Fibroblast of villous mesenchyme (primary cell): ENCODE measurements at places on chromosomes 5 and 9.

- no peak for DNase-seq
Measured at GRCh38 chr5:111863801-111864200, 106.8 kb upstream of the NREP start.

DNA sequence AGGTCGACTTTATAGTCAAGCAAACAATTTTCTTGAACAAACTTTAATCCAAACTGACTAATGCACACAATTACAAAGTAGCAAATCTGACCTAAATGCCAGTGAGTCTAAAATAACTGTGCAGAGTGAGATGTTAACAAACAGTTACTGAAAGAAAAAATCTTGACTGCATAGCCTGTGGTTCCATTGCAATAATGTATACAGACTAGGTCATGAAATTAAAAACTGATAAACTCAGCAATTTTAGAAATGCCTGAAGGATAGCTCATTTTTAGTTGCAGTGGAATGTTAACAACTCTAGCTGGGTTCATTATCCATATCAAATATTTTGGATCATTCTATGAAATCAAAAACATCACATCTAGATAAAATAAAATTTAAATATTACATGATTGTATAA, 73.4 kb upstream of the CDH12 start:
- DNase-seq = no peak

- DNase-seq = no peak
Measured at GRCh38 chr9:77469515-77470231, 178.4 kb downstream of the GNA14 start.

DNA sequence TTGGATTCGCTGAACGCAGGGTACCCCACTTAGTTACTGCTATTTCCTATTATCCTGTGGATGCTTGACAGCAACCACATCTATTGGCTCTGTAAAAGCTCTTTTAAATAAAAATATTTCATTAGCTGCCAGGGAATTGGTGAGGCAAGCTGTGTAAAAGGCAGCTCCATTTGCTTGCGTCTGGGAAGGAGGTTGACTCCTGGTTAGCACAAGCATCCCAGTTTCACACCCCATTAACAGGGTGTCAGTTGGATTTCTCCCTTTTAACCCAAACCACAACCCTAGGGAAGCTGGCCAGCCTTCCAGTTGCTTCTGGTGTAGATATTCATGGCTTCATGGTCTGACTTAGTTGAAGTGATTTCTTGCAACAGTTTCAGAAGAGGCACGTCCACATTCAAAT, 151.0 kb downstream of the GPBP1 start:
- no peak for DNase-seq

GRCh38 chr5:134275822-134276221, 49.9 kb upstream of the PPP2CA start:
- peak; percentile 19 for DNase-seq

- DNase-seq = no peak
Measured at GRCh38 chr5:145178641-145179523, 656.3 kb downstream of the PRELID2 start.

DNA sequence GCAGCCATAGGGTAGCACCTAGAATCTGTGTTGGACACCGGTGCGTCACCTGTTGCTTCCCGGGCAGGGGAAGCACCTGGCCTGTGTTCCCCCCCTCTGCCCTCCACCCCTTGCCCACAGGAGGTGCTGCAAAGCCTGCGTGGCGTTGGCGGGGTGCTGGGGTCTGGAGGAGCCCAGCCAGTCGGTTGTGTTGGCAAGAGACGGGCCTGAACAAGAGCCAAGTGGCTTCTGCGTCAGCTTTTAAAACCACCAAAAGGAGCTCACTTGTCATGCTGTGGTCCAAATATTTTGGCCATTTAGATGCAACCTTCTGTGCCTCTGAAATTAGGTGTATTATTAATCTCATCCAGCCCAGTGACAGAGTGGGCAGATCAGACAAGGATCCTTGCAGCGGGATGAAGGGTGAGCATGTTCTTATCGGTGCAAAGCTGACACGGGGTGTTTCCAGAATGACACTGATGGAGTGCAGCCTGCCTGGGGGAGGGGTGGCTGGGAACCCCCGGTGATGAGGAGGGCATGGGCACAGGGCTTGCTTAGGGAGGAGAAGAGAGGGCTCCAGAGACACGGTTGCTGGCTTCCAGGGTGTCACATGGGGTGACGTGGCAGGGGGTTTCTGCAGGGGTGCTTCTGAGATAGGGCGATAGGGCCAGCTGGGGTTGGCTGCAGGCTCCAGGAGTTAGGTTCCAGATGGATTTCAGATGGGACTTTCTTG, 9.7 kb upstream of the RXRA start:
- no peak for DNase-seq

- DNase-seq = no peak
Measured at GRCh38 chr9:92963831-92964606, 16.7 kb downstream of the FGD3 start.

GRCh38 chr5:179060116-179061008, at the start of gene ZNF354C:
Gene ZNF354C, plus strand, starts transcription at chr5:179060373. Its CDS starts 1,696 bp downstream, at chr5:179062069.
- peak; percentile 91 for DNase-seq

GRCh38 chr5:9209846-9210492, 335.9 kb downstream of the SEMA5A start:
- peak; percentile 35 for DNase-seq

DNA sequence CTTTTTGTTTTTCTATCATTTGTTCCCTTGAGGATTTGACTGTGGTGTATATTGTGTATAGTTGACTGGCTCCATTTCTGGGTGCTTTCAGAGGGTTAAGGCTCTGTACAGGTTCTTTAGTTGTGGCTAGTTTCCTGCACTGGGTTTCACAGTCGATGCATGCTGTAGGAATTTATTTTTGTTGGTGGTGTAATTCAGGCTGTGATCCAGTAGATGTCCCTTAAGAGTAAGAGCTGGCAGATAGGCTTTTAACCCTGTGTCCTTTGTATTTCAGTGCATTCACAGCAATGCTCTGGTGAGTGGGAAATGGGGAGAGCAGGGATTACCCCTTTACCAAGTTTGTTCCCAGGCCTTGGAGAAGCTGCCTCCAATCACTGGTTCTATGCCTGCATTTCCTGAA, 112.9 kb downstream of the SPATA31D1 start:
- DNase-seq = no peak

GRCh38 chr9:120932086-120932823, 5.7 kb upstream of the TRAF1 start:
- DNase-seq = no peak

GRCh38 chr5:142686968-142687367, 1.1 kb upstream of the FGF1 start:
- no peak for DNase-seq

DNA sequence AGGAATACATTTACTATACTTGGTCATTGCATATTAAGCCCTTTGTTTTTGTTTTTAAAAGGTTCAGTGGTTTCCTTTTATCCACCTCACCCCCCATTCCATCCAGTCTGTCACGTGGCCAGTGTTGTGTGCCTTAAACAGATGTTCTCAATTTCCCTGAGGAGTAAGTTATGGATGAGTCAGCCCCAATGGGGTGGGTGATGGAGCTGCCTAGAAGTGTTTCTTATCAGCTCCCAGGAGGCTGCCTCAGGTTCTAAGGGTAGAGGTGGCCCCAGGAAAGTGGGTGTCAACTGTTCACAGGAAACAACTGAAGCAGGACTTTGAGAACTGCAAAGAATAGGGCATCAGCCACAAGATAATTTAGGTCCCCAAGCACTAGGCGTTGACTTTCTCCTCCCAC, 41.1 kb downstream of the ACTBL2 start:
- peak; percentile 97 for DNase-seq

DNA sequence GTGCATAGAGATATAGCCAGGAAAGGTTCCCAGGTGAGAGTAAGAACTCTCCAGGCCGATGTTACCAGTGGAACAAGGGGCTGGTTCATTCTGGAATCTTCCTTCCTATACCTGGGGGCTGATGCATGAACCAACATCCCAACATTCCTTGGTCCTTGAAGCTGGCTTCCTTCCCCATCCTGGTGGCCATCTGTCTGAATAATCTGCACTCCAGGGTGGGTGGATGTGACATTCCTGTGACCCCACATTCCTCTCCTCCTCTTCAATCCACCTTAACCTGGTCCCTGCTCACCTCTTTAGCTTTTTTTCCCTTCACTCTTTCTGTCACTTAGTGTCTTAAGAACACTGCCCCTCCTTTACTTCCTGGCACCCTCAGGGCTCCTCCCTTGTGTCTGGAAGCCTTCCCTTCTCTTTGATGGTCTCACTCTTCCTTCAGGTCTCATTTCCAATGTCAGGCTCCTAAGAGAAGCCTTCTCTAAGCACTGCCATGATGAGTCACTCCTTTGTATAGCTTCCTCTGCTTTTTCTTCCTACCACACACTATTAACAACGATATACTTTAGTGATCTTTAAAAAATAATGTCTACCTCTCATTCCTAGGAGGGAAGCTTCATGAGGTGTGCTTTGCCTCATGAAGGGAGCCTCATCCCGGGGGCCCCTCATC, 80.3 kb downstream of the BOD1 start:
- no peak for DNase-seq

GRCh38 chr9:19057033-19057432, 7.8 kb downstream of the RRAGA start:
- no peak for DNase-seq

GRCh38 chr5:127011961-127012644, 18.3 kb downstream of the MARCHF3 start:
- no peak for DNase-seq

DNA sequence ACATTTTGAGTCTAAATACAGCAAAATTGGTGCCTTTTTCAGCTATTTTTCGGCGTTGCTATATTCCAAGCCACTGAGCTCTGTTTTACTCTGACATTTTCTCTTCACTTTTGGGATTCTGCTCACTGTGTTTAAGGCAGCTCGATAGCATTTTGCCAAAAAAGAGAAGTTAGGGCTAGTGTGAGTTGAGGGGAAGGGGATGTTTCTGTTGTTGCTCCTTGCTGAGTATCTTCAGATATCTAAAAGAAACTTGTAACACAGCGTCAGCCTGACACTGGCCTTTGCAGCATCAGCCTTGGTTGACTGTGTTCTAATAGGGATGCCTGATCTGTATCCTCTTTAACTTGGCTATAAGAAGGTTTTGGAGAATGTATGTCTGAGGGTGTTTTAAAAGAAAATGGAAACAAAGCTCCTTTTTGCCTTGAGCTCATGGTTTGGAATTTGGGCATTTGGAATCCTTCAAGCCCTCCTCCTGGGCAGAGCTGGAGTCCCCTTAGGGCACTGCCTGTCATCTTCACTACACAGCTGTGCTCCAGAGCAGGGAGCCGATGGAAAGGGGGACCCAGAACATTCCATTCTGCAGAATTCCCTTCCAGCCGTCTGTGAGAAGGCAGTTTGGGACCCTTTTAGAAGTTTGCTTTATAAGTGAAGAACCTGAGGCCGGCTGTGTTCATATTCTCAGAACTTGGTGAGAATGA, 63.0 kb downstream of the EXOSC2 start:
- DNase-seq = no peak

GRCh38 chr5:113527746-113528145, 14.3 kb downstream of the YTHDC2 start:
- DNase-seq = no peak

- DNase-seq = no peak
Measured at GRCh38 chr5:69432412-69433206, 17.7 kb downstream of the MARVELD2 start.

DNA sequence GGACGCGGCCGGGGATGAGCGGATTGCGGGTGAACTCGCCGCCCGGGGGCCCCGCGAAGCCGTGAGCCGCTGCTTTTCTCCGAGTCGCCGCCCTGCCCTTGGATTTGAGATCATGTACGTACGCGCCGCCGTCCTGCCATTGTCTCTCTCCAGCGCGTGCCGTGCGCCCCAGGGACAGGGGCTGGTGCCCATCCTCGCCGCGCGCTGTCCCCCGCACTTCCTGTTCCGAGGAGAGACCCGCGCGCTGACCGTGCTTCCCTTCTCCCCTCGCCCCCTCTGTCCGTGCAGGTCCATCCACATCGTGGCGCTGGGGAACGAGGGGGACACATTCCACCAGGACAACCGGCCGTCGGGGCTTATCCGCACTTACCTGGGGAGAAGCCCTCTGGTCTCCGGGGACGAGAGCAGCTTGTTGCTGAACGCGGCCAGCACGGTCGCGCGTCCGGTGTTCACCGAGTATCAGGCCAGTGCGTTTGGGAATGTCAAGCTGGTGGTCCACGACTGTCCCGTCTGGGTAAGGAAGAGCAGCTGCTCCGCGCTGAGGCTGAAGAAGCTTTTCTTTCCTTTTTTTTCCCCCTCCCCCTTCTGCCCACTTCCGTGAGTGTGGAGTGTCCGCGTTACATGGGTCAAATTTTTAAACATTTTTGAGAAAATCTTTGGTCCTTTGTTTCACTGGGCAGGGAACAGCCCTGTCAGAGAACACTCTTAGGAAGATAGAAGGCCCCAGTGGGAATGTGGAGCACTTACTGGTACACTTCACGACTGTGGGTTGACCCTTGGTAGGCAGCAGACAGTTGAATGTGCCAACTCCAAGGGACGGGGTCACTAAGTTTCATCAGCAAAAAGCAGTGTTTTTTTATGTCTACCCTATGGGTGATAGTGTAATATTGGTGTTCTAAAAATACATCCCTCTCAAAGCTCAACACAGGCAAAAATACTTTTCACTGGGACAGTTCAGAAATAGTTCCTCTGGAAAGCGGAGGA, 727 bp downstream of the RHOBTB3 start:
- peak; percentile 59 for DNase-seq

GRCh38 chr5:57986761-57987341, 473.0 kb downstream of the PLK2 start:
- DNase-seq = no peak

- no peak for DNase-seq
Measured at GRCh38 chr5:171946000-171946781, 60.2 kb downstream of the FBXW11 start.

GRCh38 chr5:9829621-9830020, 199.5 kb upstream of the TAS2R1 start:
- no peak for DNase-seq

- DNase-seq = peak; percentile 84
Measured at GRCh38 chr5:149153751-149154610, 12.7 kb downstream of the ABLIM3 start.

DNA sequence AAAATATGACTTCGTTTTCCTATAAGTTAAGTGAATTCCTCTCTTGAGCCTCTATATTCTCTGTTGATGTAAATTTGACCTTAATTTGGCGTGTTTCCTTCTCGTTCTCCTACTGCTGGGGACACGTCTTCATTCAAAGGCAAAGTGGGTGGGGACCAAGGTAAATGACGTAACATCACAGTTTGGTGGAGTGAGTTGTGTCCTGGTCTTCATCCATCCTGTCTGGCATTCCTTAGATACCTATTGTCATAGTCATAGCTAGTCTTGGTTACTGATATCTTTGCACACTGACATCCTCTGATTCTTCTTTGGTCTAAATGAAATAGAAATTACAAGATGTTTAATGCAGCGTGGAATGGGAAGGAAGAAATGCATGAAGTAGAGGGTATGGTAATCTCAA, 108.5 kb downstream of the NNT start:
- peak; percentile 27 for DNase-seq

GRCh38 chr9:35318741-35319140, 156.9 kb downstream of the UNC13B start:
- no peak for DNase-seq

DNA sequence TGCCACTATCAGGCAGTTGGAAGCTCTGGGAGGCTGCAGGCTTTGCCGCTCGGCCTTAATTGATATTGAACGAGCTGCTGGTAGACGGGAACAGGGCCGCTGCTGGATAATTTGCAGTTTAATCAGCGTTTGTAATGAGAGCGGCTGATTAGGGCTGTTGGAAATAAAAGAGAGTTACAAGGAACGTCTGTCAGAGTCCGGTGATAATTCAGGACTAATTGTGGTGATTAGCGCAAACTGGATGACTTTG, 68.2 kb upstream of the TBCA start:
- DNase-seq = peak; percentile 12
